Omental fat pad (tissue), 4 donors: ENCODE measurements at places on chromosomes 13 and 19.

GRCh38 chr19:38082256-38083118, 141.5 kb downstream of the DPF1 start:
- DNase-seq, result no peak

GRCh38 chr19:29687244-29687896, 22.1 kb downstream of the PLEKHF1 start:
- no peak for DNase-seq

GRCh38 chr13:40549500-40550094, 116.8 kb downstream of the FOXO1 start:
- no peak for DNase-seq

- DNase-seq, result no peak
Observed at GRCh38 chr13:43758834-43759233, 27.9 kb downstream of the ENOX1 start.

DNA sequence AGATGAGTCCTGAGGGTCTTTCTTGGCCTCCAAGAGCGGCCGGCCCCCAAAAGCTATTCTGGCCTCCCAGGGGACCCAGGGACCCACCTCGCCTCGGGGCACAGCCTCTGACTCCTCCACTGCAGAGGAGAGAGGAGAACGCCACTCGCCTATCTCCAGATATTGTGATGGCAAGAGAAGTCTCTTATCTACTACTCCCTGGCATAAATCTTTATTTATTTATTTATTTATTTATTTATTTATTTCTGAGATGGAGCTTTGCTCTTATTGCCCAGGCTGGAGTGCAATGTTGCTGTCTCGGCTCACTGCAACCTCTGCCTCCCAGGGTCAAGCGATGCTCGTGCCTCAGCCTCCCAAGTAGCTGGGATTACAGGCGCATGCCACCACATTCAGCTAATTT, 11.0 kb downstream of the SLC7A9 start:
- DNase-seq, result no peak

- peak; percentile 56 for DNase-seq
Observed at GRCh38 chr19:9793071-9793591, 24.6 kb upstream of the ZNF846 start.

DNA sequence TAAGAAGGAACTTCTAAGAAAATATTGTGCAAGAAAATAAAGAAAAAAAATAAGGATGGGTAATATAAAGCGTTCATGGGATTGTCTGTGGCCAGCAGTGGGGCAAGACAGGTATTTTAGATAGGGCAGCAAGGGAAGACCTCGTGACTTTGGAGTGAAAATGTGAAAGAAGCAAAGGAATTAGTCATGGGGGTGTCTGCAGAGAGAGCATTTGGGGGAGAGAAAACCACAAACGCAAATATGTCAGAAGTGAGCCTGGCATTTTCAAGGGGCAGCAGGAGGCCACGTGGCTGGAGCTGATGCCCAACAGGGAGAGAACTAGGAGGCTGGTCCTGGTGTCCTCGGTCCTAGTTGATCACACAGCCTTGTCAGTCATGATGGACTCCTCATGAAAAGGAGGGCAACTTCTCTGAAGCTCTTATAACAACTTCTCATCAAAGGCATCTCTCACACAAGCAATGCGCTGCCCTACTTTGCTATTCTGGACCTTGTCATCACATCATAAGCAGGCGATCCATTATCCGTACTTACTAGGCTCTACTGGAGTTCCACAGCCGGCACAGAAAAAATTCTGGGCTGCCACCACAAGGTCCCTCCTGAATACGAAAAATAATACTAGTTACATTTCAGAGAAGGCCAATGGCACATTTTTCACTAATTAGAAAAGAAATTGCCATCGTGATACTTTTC, 31.0 kb downstream of the RUBCNL start:
- no peak for DNase-seq

GRCh38 chr19:48064509-48064908, 20.6 kb upstream of the CABP5 start:
- DNase-seq, result no peak

GRCh38 chr13:77239312-77239711, 87.6 kb downstream of the MYCBP2 start:
- DNase-seq, result no peak

GRCh38 chr19:49855676-49856573, 5.0 kb downstream of the PTOV1 start:
- no peak for DNase-seq

DNA sequence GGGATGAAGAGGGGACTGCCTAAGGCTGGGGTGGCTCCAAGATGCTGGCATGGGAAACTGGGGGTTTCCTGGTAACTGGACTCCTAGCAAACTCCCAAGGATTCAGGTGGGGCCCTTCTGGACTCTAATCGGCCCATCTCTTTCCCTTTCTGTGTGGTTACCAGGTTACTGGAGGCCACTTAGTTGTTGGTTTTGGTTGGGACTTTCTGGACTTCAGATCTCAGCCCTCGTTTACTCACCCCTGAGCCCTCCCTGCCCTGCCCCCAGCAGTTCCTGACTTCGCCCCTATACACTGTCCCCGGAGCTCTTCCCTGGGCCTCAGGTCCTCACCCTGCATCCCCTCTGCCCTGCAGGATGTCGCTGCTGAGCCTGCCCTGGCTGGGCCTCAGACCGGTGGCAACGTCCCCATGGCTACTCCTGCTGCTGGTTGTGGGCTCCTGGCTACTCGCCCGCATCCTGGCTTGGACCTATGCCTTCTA, 328 bp downstream of the CYP4F12 start:
- no peak for DNase-seq

DNA sequence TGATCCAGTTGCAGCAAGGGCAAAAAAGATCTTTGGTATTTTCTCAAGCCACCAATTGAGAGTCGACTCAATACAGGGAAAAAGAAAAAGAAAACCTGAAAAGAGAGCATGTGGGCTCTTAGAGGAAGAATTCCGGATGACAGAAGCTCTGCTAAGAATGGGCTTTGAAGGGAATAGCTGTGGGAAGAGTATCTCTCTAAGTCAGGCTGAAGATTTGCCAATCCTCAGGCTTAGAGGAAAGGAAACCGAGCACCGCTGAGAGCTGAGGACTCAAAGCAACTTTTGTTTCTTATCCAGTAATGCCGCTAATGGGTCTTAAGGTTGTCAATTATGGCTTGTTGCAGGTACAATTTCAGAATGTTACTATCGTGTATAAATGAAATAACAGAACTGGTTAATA, 166.4 kb downstream of the EFNB2 start:
- no peak for DNase-seq

- DNase-seq, result no peak
Observed at GRCh38 chr13:41916173-41916954, 44.5 kb downstream of the VWA8 start.
